Thoracic aorta (tissue), 2 donors: ENCODE measurements at places on chromosomes 13 and 19.

DNA sequence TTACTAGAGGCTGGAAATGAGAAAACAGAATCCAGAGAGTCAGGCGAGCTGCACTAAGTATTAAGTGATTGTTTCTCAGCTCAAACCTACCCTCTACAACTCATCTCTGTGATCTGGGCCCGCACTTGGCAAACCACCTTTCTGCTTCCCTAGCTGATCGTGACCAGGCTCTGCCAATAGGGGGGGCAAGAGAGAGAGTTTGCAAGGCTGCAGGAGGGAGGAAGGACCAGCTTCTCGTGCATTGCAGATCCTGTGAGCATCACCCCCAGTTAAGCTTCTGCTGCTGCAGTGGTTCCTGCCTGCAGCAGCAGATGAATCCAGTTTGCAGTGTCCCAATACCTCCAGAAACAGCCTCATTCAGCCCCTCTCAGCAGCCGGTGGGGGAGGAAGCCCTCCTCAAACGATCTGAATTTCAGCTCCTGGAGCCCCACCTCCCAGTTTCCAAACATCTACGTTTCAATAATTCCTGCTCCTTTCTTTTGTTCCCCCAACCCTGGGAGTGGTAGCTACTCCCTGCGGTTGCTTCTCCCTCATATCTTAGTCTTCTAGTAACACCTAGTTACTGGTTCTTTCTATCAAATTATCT is 20.0 kb downstream of the XRCC1 start:
- H3K4me3 ChIP-seq, result no peak overlapping the region
- no peaks in the 10 kb centered on the region for H3K27me3 ChIP-seq
- no peak overlapping the region for H3K27ac ChIP-seq
- no peak for DNase-seq
- peaks cover 38% of the 10 kb centered on the region for H3K36me3 ChIP-seq

GRCh38 chr13:114334305-114335053 is 20.2 kb downstream of the CHAMP1 start:
- no peak overlapping the region for H3K27ac ChIP-seq
- H3K36me3 ChIP-seq, result no peaks in the 10 kb centered on the region
- no peak for DNase-seq
- no peak overlapping the region for H3K4me3 ChIP-seq
- no peaks in the 10 kb centered on the region for H3K4me1 ChIP-seq

- H3K27ac ChIP-seq, result no peak overlapping the region
- H3K4me3 ChIP-seq, result no peak overlapping the region
- DNase-seq, result no peak
- H3K4me1 ChIP-seq, result no peaks in the 10 kb centered on the region
- no peaks in the 10 kb centered on the region for H3K27me3 ChIP-seq
Observed at GRCh38 chr19:33447336-33448158, 74.0 kb downstream of the CEBPG start.

- no peak overlapping the region for H3K4me3 ChIP-seq
- H3K27me3 ChIP-seq, result no peaks in the 10 kb centered on the region
- H3K27ac ChIP-seq, result no peak overlapping the region
Observed at GRCh38 chr19:49557641-49558325, 22.6 kb downstream of the NOSIP start.

- H3K36me3 ChIP-seq, result peaks cover 43% of the 10 kb centered on the region
- H3K27me3 ChIP-seq, result no peaks in the 10 kb centered on the region
- no peak for DNase-seq
- H3K4me3 ChIP-seq, result no peak overlapping the region
Observed at GRCh38 chr19:42202290-42202880, 15.1 kb downstream of the DEDD2 start.

GRCh38 chr13:114141261-114141996 is 9.0 kb upstream of the RASA3 start:
- H3K4me3 ChIP-seq, result no peak overlapping the region
- H3K27ac ChIP-seq, result no peak overlapping the region
- H3K27me3 ChIP-seq, result no peaks in the 10 kb centered on the region
- no peaks in the 10 kb centered on the region for H3K36me3 ChIP-seq
- no peaks in the 10 kb centered on the region for H3K4me1 ChIP-seq

GRCh38 chr13:95564733-95565291 is 12.3 kb downstream of the CLDN10 start:
- no peaks in the 10 kb centered on the region for H3K36me3 ChIP-seq
- no peaks in the 10 kb centered on the region for H3K27me3 ChIP-seq
- no peak overlapping the region for H3K4me3 ChIP-seq
- no peaks in the 10 kb centered on the region for H3K4me1 ChIP-seq
- DNase-seq, result no peak

DNA sequence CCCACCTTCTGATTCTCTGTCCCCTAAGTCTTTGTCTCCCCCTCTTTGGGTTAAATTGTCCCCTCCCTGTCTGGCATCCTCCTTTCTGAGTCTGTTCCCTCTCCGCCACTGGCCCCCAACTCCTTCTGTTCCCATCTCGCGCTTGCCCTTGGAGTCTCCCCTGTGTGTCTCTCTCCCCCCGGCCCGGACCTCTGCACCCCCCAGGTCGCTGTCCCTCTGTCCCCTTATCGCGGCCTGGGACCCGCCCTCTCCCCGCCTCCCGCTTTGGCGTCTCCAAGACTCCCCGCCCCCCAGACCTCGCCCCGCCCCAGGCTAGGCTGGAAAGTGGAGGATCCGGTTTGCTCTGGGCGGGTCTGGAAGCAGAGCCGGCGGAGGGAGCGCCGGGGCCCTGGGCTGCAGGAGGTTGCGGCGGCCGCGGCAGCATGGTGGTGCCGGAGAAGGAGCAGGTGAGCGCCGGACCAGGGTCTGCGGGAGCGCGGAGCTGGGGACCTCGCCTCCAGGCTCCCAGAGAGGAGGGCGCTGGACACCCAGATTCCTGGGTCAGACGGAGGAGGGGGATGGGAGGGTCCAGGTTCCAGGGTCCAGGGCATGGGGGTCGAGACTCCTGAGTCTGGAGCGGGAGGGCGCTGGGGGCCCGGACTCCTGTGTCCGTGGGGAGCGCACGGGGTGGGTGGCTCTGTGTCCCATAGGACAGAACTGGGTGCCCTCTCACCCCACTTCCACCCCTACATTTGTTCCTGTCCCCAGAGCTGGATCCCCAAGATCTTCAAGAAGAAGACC is at the start of gene TRPM4:
TSS of gene TRPM4 (plus strand) at position 348 of the 780 bp plus-strand sequence. CDS start at position 423, 75 bp downstream.
- H3K27me3 ChIP-seq, result no peaks in the 10 kb centered on the region
- no peaks in the 10 kb centered on the region for H3K36me3 ChIP-seq
- H3K27ac ChIP-seq, result peak within 1 kb of the TSS; percentile 83
- peaks cover 33% of the 10 kb centered on the region for H3K4me1 ChIP-seq
- H3K4me3 ChIP-seq, result peak within 1 kb of the TSS; percentile 91
- peak; percentile 63 for DNase-seq

GRCh38 chr19:18264971-18265540 is 9.2 kb downstream of the IQCN start:
- no peak overlapping the region for H3K27ac ChIP-seq
- no peaks in the 10 kb centered on the region for H3K27me3 ChIP-seq
- DNase-seq, result no peak
- no peaks in the 10 kb centered on the region for H3K4me1 ChIP-seq
- no peak overlapping the region for H3K4me3 ChIP-seq

DNA sequence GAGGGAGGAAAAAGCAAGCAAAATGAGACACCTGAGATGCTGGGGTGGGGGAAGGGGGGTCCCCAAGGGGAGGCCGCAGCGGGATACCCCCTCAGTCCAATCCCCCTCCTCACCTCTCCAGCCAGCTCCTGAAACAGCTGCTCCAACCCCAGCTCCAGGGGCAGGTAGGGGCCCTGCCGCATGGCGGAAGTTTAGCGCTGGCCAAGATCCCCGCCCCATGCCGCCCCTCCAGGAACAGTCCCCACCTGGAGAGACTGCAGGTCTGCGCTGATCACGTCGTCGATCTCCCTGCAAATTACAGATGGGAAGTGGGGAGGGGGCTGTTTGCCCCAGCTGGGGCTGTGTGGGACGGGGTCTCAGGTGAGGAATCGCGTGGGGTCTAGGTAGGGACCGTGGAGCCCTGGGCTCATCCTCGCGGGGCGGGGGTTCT is 9.0 kb downstream of the CAPN12 start:
- peak overlapping the region; percentile 70 for H3K27ac ChIP-seq
- H3K27me3 ChIP-seq, result no peaks in the 10 kb centered on the region
- peak overlapping the region; percentile 10 for H3K4me3 ChIP-seq
- peaks cover 9% of the 10 kb centered on the region for H3K36me3 ChIP-seq
- DNase-seq, result no peak

GRCh38 chr13:98883998-98884397 is 93.9 kb downstream of the DOCK9 start:
- DNase-seq, result no peak
- H3K4me1 ChIP-seq, result peaks cover 1% of the 10 kb centered on the region
- H3K27me3 ChIP-seq, result no peaks in the 10 kb centered on the region
- peaks cover 17% of the 10 kb centered on the region for H3K36me3 ChIP-seq
- no peak overlapping the region for H3K4me3 ChIP-seq

- no peak overlapping the region for H3K27ac ChIP-seq
- peaks cover 17% of the 10 kb centered on the region for H3K4me1 ChIP-seq
- H3K36me3 ChIP-seq, result peaks cover 6% of the 10 kb centered on the region
- no peaks in the 10 kb centered on the region for H3K27me3 ChIP-seq
Observed at GRCh38 chr13:19985219-19985556, 26.7 kb downstream of the ZMYM2 start.

DNA sequence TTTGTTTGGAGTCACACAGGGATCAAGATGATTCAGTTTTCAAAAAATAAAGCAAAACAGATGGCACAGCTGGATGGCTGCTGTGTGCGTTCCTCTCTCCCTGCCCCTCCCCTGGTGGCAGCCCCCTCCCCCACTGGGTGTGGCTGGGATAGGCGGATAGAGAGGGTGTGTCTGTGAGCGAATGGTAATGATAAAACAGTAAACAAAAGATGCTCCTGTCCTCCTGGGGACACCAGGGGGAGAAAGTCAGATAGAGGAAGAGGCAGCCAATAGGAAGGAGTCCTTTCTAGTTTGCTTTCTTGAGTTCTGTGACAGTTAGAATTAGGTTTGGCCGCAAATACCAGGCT is 6.5 kb downstream of the TMEM255B start:
- no peak overlapping the region for H3K27ac ChIP-seq
- no peaks in the 10 kb centered on the region for H3K4me1 ChIP-seq
- no peak overlapping the region for H3K4me3 ChIP-seq
- no peak for DNase-seq

DNA sequence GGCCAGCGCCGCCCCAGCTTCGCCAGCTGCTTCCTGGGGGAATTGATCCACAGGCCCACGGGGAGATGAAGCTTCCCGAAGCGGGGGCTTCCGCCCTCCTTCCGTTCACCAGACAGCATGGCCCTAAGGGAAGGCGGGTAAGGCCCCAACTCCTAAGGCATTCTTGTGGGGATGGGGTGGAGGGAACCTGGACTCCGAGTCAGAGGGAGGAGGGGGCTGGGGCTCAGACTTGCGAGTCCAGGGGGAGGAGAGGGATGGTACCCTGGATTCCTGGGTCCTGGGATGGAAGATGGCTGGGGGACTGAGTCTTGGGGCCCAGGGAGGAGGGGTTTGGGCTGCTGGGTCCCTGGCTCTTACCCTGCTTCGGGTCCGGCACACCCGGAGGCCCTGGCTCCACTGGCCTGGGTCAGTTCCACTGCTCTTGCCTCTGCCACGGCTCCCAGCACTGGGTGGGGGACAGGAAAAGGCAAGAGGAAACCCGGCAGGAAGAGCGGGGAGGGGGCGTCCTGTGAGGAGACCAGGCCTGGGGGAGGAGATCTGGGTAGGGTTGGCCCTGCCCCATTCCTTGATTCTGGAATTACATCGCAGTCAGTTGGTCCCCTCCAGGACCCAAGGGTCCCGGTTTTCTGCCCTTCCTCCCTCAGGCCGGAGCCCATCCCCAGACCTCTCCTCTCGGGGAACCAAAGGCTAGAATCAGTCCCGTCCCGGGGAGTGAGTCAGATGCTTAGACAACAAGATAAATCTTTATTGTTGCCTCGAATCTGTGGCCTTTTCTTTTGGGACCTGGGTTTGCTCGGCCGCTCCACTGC is at the start of gene RASIP1:
TSS of gene RASIP1 (minus strand) at position 447 of the 809 bp plus-strand sequence. CDS start at position 119, 328 bp downstream.
- H3K4me1 ChIP-seq, result peaks cover 17% of the 10 kb centered on the region
- H3K27ac ChIP-seq, result no peak within 1 kb of the TSS
- H3K27me3 ChIP-seq, result peaks cover under 1% of the 10 kb centered on the region
- DNase-seq, result no peak
- peak within 1 kb of the TSS; percentile 79 for H3K4me3 ChIP-seq
- no peaks in the 10 kb centered on the region for H3K36me3 ChIP-seq

- no peak overlapping the region for H3K27ac ChIP-seq
- DNase-seq, result no peak
- H3K36me3 ChIP-seq, result peaks cover 42% of the 10 kb centered on the region
Observed at GRCh38 chr19:55091955-55092354, 16.3 kb downstream of the EPS8L1 start.

- H3K4me1 ChIP-seq, result no peaks in the 10 kb centered on the region
- H3K4me3 ChIP-seq, result no peak overlapping the region
- H3K27me3 ChIP-seq, result no peaks in the 10 kb centered on the region
- no peak for DNase-seq
- no peak overlapping the region for H3K27ac ChIP-seq
- peaks cover 29% of the 10 kb centered on the region for H3K36me3 ChIP-seq
Observed at GRCh38 chr19:45621389-45621788, 17.8 kb downstream of the EML2 start.

DNA sequence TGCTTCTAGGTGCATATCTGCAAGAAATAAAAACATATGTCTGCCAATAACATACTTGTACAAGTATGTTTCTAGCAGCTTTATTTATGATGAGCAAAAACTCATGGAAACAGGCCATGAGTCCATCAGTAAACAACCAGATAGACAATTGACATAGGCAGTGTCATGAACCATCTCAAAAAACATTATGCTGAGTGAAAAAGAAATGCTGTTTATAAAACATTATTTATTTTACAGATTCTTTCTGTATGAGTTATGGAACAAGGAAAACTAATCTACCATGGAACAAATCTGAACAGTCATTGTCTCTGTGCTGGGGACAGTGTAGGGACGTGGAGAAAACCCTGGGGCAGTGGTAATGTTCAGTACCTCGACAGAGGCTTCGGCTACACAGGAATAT is 283.9 kb downstream of the UQCRFS1 start:
- no peak for DNase-seq
- H3K4me3 ChIP-seq, result no peak overlapping the region
- no peak overlapping the region for H3K27ac ChIP-seq
- H3K4me1 ChIP-seq, result no peaks in the 10 kb centered on the region
- H3K36me3 ChIP-seq, result no peaks in the 10 kb centered on the region

DNA sequence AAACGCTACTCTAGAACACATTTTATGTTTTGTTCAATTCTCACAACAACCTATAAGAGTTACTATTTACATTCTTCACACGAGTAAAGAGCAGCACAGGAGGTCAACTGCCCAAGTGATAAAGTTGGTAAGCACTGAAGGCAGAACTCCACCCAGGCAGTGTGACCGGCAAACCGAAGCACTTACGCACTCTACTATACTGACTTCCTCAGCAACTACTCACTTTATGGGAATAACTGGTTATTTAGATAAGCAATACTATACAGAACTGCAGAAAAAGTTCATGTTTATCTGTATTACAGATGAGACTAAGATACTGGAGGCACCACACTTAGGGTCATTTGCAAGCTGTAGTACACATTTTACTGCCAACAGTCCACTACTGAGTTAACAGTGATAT is 28.8 kb downstream of the FOXO1 start:
- peak overlapping the region; percentile 20 for H3K4me3 ChIP-seq
- no peak for DNase-seq
- peaks cover 71% of the 10 kb centered on the region for H3K4me1 ChIP-seq
- H3K36me3 ChIP-seq, result no peaks in the 10 kb centered on the region
- H3K27me3 ChIP-seq, result no peaks in the 10 kb centered on the region
